AML-193 (cell line): ENCODE measurements at places on chromosomes 5 and 9.
A peak's percentile ranks its signal among the peaks of the same experiment; 100 is the strongest.

DNA sequence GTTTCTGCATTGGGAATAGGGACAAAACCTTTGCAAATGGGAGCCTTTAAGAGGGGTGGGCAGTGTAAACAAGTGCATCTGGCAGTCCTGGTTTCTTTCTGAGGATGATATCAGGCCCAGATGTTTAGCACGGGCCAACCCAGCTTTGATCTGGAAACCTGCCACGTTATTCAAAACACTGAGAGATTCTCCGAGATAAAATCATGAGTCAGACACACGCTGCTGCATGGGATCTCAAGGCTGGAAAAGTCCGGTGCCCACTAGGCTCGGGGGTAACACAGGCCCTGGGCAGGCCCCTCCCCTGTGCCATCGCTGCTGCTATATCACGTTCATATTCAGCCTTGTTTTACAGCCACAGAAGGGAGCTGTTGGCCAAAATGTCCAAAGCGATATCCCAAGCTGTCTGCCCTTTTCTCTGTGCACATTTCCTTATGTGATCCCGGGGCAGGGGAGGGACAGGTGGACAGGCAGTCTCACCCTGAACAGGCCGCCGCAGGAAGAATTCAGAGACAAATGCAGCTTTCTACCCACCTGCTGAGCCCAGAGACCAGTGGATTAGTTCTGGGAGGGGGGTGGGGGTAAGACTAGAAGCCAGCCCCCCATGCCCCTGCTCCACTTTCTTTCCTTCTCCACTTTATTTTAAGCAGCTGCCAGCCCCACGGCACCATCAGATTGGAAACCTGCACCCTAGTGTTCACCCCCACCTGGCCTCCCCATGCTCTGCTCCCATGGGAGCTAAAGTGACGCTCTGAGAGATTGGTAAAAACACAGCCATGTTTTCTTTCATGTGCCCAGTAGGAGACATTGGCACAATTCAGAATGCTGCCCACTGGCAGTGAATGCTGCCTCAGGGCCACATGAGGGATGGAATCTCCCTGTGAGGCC, 63.1 kb downstream of the TMOD1 start:
- no peak for DNase-seq

- no peak for DNase-seq
Measured at GRCh38 chr5:31754741-31755675, 116.1 kb downstream of the PDZD2 start.

DNA sequence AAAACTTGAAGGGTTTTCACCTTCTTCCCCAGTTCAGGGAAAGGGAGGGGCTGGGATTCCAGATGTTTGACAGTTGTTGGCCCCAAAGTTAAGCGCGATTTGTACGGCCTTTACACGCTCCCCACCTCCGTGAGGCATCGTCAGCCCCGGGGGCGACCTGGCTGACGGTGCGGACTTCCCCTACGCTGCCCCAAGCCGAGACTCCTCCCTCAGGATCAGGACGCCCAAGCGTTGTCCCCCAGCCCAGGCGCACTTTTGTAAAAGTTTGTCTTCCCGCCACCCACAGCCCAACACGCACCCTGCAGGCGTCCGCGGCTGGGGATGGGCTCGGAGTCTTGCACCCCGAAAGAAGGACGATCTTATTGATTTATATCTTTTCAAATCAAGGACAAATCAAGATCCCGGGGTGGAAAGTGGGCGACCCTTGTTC, 713 bp downstream of the MOB3B start:
- DNase-seq, result peak; percentile 2

DNA sequence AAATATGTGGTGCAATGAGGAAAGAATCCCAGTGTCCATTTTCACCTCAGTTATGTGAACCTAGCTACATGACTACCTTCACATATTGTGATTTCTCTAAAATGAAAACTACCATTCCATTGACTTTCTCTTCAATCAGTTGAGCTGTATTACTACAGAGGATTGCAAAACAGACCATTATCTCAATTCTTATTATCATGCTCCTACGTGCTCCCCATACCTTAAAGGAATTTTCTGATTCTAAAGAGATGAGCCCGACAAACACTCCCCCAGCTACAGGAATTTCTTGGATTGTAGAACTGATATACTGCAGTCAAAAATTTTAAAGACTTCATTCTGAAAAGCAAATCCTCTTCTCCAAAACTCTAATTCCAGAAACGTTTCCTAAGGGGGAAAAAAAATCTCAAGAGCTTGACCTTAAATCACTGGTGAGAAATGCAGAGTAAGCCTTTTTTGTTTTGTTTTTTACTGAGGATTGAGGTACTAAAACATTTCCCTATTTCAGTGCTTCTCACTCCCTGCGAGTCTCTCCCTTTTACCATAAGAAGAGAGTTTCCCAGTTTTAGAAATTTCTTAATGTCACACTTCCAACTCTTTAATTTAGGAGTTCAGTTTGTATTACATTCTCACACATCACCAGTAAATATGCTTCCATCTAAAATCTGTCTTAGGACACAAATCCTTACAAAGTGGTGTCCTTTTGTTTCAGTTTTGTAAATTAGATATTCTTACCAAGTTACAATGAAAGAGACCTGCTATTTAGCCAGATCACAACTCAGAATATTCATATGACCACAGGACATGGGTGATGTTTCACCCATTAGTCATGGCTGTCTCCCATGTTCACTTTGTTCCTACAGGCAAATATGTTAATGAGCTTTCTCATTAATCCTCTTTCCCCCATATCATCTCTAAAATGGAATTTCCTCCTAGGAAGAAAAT, 203.8 kb downstream of the TSSK1B start:
- DNase-seq, result no peak

GRCh38 chr9:27359763-27360162, 62.8 kb upstream of the EQTN start:
- no peak for DNase-seq

DNA sequence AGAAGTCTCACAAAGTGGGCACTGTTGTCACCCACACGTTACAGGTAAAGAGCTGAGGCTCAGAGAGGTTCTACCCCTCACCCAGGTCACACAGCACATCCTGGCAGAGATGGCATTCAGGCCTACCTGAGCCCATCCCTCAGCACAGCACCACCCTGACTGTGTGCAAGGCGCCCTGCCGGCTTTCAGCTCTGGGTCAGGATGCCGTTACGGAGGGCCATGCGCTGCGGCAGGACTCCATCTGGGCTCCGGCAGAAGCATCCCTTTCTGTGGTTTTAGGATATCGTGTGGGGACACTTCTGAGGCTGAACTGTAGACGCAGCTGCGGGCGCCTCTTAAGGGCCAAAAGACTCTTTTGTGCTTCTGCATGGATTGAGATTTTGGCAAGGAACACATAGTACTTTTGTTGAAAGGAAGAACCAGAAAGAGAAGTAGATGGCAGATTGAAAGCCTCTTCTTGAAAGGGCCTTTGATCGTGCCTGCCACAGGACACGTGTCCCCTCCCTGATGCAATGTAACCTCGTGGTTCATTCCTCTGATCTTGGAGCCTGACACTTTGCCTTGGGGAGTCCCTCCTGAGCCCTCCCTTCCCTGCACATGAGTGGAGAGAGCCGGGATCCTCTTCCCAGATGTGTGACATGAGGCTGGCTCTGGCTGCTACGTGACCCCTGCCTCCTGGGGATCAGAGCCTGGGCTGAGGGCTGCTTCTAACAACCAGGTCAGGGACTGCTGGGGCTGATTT, 31.3 kb downstream of the USP20 start:
- DNase-seq, result no peak

DNA sequence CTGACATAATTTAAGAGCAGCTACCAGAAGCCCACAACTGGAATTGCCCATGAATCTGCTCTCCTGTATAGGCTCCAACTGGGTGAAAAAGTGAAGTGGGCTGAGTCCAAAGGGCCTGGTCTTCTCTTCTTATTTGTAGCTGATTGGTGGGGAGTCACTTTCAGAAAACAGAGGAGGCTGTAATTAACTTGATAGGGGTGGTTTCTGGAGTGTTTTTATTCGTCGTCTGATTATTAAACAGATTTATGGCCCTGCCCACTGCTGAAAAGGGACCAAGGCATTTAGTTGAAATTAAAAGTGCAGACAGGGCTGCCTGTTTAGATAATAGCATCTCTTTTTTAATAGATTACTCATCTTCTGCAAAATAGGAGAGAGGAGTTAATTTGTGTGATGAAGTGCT, 81.0 kb upstream of the SAP30L start:
- no peak for DNase-seq
